ENCODE measurements at places on chromosomes 11 and 22. TPM values are rescaled to one million over a fixed set of nuclear protein-coding genes. Genes with fewer than 3 reads are reported as not detected.

DNA sequence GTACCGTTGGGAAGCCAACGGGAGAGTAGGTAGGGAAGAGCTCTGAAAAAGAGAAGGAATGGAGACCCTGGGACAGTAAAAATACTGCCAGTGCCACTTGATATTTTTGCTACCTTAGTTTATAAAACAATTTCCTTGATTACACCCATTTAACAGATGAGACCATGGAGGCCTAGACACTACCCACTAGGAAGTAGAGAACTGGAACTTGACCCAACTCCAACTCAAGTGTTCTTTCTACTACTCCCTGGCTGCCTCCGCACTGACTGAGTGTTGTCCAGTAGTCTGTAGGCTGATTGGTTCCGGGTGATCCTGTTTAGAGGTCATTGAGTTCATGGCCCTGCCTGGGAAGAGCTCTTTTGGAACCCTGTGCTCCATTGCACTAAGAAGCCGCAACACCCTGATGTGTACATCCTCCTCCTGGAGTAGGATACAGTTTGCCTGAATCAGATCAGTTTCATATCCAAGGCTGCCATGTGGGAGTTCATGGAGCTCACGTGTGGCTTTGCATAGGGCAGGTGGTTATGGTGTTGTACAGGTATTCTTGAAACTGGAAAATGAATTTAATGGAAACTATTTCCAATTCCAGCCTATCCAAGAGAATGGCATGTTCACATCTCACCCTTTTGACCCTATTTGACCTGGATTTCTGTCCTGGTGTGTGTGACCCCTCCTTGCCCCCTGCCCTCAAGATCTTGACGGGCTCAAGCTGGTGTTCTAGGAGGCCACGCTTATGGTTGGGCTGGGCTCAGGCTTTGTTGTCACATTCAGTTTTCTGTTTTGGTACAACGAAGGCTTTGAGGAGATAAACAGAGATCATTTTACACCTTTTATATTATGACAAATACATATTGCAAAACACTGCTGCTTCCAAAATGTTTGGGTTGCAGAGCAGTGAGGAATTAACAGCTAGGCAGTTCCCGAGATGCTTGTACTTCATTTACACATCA, 102.2 kb upstream of the NNMT start:
- no peak for DNase-seq

GRCh38 chr22:16828876-16829275, 3.7 kb upstream of the XKR3 start:
- no peak for DNase-seq

DNA sequence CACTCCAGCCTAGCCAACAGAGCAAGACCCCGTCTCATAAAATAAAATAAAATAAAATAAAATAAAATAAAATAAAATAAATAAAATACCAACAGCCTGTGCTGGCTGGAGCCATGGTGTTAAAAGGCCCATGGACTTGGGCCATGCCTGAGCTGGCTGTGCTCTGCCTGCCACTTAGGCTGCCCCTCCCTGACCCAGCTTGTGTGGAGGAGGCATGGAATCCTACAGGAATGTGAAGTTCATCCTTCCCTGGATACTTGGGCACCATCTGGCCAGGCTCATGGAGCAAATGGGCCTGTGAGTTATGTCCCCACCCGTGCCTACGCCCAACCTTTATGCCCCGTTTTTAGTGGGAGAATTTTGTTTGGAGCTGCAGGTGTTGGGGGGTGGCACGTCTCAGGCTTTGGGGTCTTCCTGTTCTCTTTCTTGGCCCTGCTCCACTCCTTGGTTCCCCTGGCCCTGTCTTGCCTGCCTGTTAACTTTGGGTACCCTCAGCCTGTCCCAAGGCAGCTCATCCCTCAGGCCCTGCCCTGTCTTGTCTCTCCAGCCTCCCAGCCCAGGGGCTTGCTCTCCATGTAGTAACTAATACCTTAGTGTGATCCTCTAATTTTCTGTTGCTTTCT, 51.3 kb downstream of the BCR start:
- DNase-seq = no peak

DNA sequence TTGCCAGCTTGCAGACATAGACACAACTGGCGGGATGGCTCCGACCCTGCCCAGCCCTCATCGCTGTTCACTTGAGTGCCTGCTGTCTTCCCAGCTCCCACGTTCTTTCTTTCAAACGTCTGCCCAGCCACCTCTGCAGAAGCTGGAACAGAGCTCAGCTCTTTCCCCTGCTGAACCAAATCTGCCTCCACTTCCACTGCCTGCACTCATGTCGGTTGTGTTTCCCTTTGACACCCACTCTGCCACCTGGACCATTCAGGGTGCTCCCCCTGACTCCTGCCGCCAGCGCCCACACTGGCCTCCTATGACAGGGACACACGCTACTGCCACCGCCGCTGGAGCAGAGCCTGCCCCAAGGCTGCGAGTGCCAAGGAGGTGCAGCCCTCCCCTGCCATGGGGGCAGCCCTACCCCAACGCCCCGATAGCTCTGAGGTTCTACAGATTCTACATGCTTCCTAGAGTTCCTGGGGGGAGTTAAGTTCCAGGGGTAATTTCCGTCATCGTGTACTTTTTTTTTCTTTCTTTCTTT, 37.9 kb downstream of the TST start:
- no peak for DNase-seq

GRCh38 chr11:131331010-131331409, 39.4 kb upstream of the NTM start:
- no peak for DNase-seq

- no peak for DNase-seq
These were observed 7.7 kb upstream of the TMEM9B start for GRCh38 chr11:8971924-8972316.

DNA sequence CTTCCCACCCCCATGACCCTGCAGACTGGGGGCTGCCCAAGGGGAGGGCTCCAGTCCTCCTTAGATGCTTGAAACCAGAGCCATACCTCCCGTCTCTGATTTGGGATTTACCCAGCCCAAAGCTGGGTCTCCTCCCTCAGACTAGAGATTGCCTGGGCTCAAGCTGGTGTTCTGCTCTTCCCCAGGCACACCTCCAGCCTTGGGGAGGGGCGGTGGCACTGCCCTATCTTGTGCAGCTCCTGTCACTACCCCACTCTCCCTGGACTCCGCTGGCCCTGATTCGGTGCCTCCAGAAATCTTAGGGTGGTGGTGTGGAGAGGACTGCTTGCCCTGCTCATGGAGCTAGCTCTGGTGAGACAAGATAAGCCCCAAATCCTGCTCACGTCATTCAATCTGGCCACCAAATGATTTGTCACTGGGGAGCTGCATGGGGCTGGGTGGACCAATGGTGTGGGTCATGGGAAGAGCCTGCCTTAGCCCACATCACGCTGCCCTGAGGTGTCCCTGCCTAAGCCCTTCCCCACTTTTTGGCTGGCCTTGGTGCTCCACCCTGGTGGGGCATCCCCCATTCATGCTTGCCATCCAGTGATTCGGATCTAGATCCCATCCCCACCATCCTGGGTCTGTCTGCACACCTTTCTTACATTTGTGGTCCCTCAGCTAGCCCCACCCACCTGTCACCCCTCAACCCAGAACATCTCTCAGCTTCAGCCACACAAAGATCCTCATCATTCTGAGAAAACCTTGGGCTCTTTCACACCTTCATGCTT, 87.7 kb downstream of the PDE2A start:
- no peak for DNase-seq

Gene MRGPRX3
- total RNA-seq = not detected

Measured in ureter (tissue), 1 donor.